ENCODE measurements at places on chromosomes 2 and 18. TPM values are rescaled to one million over a fixed set of nuclear protein-coding genes. Genes with fewer than 3 reads are reported as not detected.
A peak's percentile ranks its signal among the peaks of the same experiment; 100 is the strongest.

GRCh38 chr2:185181901-185182300 lies 556.7 kb upstream of the FSIP2 start:
- no peak for DNase-seq

GRCh38 chr2:236748385-236748784 lies 178.8 kb downstream of the ACKR3 start:
- DNase-seq = peak; percentile 41

- DNase-seq = no peak
Measured at GRCh38 chr18:41940506-41941215, 14.4 kb upstream of the PIK3C3 start.

- DNase-seq = no peak
Measured at GRCh38 chr2:185188656-185189055, 549.9 kb upstream of the FSIP2 start.

DNA sequence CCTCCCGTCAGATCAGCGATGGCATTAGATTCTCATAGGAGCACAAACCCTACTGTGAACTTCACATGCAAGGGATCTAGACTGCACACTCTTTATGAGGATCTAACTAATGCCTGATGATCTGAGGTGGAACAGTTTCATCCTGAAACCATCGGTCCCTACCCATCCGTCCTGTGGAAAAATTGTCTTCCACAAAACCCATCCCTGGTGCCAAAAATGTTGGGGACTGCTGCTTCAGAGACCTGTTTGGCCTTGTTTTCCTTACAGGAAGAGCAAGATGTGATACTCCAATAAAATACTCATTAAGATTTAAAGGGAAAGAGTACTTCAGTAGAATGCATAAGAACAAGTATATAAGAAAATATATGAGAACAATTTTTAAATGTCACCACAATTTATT lies 71.1 kb downstream of the RNF152 start:
- no peak for DNase-seq

GRCh38 chr2:169480079-169480465 lies 778 bp downstream of the BBS5 start:
- DNase-seq = no peak

DNA sequence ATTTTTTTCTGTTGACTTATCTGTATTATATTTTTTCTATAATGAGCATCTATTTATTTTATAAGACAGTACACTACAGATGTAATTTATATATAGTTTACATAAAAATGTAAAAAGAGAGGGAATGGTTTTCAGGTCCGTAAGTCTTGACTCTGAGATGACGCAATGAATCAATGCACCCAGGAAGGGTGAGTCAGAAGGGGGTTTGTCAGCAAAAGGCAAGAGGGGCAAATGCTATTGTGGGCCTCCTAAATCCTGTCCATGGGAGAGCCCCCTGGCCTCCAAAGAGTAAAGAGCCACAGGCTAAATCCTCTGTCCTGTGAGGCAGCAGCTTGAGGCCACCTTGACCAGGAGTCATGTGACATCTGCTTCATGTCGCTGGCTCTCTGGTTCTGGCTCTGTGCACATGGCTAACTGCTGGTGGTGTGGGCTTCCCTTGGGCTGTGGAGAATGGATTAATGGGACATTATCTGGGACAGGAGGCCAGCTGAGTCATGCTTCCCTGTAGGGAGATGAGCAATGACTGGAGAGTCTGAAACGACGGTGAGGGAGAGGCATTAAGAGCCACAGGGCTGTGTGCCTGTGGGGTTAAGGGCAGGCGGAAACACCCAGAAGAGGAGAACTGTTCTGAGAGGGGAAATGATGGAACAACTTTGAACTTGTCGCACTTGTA lies 22.8 kb upstream of the ASB18 start:
- no peak for DNase-seq

- no peak for DNase-seq
Measured at GRCh38 chr2:25076749-25077148, 34.9 kb downstream of the EFR3B start.

- DNase-seq = peak; percentile 31
Measured at GRCh38 chr2:237627441-237628246, at the start of gene LRRFIP1. Gene LRRFIP1 (plus strand): TSS chr2:237627587. CDS start chr2:237627645, 58 bp downstream.

GRCh38 chr2:13662055-13662454 lies 945.3 kb downstream of the TRIB2 start:
- no peak for DNase-seq

DNA sequence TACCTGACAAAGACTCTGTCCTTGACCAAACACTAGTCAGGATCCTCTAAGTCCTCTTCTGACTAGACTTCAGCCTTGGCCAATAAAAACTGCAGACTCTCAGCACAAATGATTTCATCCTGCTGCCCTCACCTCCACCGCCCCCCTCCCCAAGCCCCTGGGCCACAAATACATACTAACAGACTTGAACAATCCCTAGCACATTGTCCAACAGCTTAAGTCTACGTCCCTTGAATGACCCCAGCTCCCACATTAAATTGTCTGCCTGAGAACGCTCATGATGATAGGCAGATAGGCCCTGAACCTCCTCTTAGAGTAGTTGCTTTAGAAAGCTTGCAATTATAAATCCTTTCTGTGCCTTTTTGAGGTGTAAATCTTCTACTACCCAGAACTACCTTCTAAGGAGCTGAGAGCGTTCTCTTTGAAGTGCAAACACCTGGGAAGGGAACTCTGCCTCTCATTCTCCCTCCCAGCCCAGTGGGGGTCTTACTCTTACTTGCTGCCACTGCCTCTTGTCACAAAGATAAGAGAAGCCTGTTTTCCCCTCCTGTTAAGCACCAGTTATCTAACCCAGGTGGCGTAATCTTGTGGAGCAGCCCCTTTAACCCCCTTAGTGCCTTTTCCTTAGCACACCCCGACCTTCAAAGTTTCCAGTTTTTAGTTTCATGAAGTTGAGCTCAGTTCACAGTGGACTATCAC lies 1225.6 kb downstream of the LRP1B start:
- DNase-seq = no peak

DNA sequence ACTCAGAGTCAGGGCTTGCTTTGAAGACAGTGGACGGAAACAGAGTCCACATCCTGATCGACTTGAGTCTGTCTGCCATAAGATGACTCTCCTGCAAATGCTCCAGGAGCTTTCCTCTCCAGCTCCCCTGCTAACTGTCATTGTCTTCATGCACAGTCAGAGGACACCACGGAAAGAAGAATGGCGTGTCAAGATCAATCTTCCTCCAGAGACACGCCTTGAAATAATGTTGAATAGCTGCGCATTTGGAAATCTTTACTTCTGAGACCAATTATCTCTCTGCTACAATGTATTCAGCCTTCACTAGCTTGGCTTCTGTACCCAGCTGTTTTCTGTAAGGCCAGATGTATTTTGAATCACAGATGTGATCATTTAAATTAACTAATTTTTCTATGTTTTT lies 457.2 kb downstream of the CDH2 start:
- DNase-seq = no peak

DNA sequence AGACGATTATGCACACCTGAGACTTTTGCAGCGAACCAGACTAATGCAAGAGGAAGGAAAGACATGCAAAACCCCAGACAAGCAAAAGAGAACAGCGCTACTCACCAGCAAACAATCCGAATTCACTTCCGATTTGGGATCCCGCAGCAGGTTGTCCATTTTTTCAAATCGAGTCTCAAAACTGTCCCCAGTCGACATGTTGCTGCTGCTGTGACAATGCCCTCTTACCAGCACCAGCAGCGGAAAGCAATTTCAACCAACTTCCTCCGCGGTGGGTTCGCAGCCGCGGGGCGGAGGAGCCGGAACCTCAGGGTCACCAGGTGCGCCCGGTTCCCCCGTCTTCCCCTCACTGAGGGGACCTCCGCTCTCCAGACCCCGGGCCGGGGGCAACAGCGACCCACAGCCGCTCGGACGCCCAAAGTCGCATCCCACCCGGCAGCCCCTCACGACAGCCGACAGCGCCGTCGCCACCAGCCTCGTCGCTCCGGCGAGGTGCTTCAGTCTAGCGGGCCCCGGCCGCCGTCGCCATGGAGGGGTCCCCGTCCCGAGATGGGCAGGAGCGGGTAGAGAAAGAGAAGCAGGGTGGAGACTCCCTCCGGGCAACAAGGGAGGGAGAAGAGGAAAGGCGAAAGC lies 784 bp downstream of the ROCK1 start:
- DNase-seq = no peak

GRCh38 chr18:55627007-55627406 lies 39.0 kb upstream of the TCF4 start:
- DNase-seq = no peak

- DNase-seq = no peak
Measured at GRCh38 chr2:184689638-184690037, 91.3 kb downstream of the ZNF804A start.

DNA sequence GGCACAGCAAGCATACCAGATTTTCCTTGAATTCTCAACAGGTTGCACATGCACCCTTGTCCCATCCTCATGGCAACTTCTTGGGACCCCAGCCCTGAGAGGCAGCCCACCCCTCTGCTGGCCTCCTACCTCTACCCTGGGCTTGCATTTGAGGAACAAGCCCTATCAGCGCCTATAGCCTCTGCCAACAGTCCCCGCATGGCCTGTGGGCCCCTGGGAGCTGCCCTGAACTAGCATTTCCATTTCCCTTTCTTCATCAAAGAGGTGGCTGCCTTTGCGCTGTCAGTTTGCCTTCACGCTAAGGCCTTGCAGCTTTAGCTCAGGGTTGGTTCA lies 5.4 kb upstream of the ZAP70 start:
- no peak for DNase-seq

GRCh38 chr2:164538240-164538866 lies 82.9 kb downstream of the GRB14 start:
- DNase-seq = peak; percentile 56

DNA sequence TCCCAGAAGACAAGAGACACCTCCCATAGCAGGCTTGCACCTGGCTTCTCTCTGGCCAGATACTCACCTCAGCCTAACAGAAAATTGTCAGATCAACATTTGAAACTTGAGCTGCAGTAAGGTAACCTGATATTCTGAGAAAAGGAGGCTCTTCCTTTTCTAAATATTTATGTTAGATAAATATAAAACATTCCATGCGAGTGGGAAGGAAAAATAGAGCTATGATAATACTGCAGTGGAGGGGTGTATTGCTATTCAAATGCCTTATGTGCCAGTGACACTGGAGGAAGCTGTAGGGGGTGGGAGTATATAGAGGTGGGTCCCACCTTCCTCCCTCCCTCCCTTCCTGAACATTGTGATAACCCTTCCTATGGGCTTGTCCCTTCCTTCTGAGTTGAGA lies 515.5 kb upstream of the CHAC2 start:
- peak; percentile 5 for DNase-seq

DNA sequence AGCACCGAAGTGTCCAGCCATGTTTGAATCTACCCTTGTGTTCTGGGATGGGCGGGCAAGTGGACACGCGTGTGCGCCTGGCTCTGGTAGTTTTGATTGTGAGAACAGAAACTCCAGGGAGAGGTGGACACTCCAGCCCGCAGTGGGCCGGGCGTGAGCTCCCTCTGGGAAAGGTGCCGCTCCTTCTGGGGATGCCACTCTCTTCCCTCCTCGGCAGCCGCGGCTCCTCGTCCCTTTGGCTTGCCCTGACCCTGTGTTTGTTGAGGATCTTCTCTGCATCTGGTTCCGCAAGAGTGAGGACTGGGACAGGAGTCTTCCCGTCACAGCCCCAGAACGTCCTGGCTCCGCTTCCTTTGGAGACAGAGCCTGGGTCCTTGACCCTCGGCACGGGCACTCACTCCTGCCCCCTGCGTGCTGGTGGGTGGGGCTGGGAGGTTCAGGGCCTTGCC lies 1.3 kb downstream of the CTDP1 start:
- DNase-seq = no peak

GRCh38 chr18:59957957-59958356 lies 58.2 kb downstream of the PMAIP1 start:
- DNase-seq = peak; percentile 52

DNA sequence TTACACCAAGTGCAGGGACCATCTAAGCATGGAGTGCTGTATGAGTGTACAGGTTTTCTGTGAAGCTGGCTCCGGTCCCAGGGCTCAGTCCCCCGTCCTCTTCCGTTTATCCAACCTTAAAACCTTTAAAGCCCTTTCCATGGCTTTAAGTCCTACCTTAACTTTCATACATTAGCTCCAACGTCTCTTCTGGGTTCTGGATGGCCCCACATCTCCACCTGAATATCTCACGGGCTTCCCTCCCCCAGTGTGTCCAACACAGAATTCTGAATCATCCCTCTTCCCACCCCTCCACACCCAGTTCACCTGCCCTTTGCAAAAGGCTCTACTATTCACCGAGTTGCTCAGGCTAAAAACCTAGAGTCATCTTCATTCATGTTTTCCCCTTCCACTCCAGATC lies 12.8 kb downstream of the ARHGAP25 start:
- DNase-seq = no peak

- DNase-seq = peak; percentile 85
Measured at GRCh38 chr2:75560768-75561565, at the start of gene EVA1A. Gene EVA1A (minus strand): TSS chr2:75560939. CDS start chr2:75518140, 42,799 bp downstream.

DNA sequence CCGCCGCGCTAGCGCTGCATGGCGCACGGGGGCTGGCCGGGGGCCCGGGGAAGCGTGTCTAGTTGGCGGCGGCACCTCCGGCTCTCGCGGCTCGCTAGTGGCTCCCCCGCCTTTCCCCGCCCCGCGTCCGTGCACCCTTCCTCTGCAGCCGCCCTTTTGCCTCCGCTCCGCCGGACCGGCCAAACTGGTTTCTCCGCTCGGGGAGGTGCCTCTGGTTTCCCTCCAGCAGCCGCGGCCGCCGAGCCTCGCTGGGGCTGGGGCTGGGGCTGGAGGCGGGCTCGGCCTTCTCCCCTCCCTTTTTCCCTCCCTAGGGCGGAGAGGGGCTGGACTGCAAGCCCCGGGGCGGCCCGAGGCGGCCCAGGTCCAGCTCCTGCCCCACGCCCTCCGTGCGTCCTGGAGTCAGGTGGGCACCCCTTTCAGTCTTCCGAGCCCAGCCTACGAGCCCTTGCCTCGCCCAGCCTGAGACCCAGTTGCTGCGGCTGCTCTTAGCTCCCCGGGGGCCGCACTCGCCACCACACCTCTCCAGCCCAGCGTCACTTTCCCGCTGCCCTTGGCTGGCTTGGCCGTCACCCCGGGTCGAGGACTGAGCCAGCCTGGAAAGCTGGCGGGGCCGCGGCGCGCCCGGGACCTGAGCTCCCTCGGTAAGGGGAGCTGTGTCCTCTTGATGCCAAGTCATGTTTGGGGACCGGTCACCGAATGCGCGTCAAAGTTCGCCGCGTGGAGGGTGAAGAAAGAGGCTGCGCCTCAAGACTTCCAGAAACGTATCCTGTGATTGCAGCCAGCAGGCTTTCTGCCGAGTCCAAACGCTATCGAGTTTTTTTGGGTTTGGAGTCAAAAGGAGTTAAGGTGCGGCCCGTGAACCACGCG lies at the start of gene ATP8B1:
ATP8B1 (minus strand) TSS at position 213 of the 867 bp plus-strand sequence. CDS start 71,508 bp downstream, outside the sequence.
- peak; percentile 86 for DNase-seq

DNA sequence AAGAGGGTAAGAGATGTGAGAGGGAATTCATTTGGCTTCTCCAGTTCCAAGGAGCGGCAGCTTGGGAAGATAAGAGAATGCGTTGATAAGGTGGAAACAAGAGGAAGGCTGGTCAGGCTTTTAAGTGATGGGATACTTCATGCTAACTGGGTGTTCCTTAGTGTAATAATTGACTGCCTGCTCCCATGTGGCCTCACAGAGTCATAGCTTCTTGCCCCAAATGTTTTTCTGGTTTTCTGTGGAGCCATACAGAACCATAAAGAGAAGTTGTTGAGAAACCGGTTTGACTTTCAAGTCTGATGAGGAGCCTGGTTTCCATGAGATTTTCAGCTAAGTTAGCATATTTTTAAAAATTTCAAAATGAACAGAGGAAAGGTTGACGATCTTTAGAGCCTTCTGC lies 97.5 kb upstream of the ZFP36L2 start:
- no peak for DNase-seq

PCBP1 gene
- 196 TPM for polyA plus RNA-seq

PLA2R1 gene
- 6.2 TPM for polyA plus RNA-seq

RAD51AP2 gene
- not detected for polyA plus RNA-seq

CCDC150 gene
- 1.7 TPM for polyA plus RNA-seq

CTIF gene
- polyA plus RNA-seq = 20.9 TPM

CRYBA2 gene
- not detected for polyA plus RNA-seq

IGFBP5 gene
- 0.03 TPM for polyA plus RNA-seq

CENPA gene
- 18.6 TPM for polyA plus RNA-seq

MREG gene
- polyA plus RNA-seq = 0.41 TPM

Measured in endothelial cell of umbilical vein (primary cell).